ENCODE measurements at places on chromosomes 6 and 20. TPM values are rescaled to one million over a fixed set of nuclear protein-coding genes. Genes with fewer than 3 reads are reported as not detected.

Gene OR12D3
- not detected for total RNA-seq

Gene TINAG
- total RNA-seq, result not detected

Gene PRPH2
- not detected for total RNA-seq

Gene SLC17A1
- not detected for total RNA-seq

Gene C6orf89
- 38.7 TPM for total RNA-seq

GRCh38 chr6:36676141-36677058, 2.1 kb upstream of the CDKN1A start:
- DNase-seq, result no peak

DNA sequence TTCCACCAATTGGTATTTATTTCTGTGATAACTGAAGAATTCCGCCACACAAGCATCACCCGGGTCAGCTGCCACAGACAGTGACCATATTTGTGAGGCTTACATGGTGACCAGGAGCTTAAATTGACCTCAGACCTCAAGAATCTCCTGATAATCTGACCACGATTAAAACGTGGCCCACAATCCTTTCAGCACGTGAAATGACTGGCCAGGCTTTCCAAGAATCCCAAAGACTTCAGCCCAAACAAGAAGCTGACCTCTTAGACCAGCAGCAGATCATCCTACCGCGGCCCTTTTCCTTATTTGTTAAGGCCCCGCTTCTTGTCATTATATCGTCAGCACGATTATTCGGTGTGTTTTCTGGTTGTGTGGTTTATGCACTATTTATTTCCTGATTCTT, 45.6 kb upstream of the CD93 start:
- DNase-seq, result no peak

DNA sequence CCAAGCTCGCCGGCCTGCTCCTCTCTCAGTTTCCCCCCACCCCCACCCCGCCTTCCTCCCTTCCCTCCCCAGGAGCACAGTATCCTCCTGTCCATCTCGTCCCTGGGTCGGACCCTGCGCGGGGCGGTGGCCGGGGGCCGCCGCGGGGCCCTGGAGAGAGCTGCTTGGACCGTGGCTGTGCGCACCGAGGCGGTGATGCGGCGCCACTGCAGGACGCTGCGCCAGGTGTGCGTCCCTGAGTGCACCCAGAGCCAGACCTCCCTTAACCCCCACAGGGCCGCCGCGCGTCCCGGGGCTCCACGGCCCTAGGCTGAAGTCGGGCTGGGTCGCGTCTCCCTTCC, 2.2 kb downstream of the C20orf204 start:
- DNase-seq, result no peak

DNA sequence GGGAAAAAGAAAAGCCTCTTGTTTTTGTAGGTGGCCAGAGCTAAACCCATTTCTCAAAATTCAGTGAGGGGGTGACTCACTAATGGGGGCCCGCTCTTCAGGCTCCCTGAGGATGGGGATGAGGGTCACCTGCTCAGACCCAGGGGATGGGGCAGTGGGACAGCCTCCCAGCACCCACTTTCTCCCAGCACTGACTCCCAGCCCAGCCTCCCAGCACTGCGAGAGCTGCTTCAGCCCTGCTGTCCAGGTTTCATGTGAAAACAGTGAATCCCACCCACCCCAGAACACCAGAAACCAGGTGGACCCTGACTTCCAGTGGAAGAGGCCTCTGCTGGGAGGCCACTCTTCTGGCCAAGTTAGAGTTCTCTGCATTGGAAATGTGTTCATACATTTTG, 362.6 kb downstream of the CDH4 start:
- DNase-seq, result no peak

DNA sequence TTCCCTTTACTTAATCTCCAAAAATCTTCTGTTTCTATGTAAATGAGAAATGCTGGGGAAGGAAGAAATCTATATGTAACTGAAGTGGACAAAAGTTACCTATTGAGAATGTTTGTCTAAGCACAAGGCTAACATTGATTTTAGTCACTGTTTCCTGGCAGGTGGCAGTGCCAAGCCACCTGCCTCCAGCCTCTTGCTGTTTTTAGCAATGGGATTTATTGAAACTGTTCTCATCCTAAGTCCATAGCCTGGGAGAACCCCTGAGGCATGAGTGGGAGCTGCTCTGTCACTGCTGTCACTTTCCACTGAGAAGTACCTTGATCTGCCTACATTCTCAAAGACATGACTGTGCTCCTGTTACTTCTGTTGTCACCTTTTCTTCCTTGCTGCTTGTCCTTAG, 14.7 kb downstream of the ENPP3 start:
- DNase-seq, result no peak

- DNase-seq, result no peak
These were observed 289.6 kb downstream of the TBC1D7 start for GRCh38 chr6:13038741-13039190.

- no peak for DNase-seq
These were observed 47.1 kb upstream of the IFNGR1 start for GRCh38 chr6:137266309-137266586.

DNA sequence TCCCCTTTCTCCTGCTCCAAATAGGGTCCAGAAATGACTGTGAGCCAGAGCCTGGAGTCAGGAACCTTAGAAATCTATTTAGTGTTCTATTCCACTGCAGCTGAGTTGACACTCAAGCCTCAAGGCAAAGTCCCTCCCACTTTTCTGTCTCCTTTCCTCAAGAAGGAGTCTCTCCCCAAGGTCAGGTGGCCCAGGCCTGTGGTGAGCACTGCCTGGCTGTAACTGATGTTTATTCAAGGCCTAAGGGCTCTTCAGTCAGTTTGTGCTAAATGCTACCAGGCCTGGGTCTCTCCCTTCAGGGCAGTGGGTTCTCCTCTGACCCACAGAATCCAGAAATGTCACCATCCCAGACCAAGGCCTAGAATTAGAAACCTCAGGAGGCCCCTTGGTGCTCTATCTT, 1042.9 kb upstream of the EPHA7 start:
- DNase-seq, result no peak

GRCh38 chr6:31180500-31180899, 10.0 kb upstream of the POU5F1 start:
- DNase-seq, result peak; percentile 52

- DNase-seq, result no peak
These were observed 280.6 kb upstream of the RUNX2 start for GRCh38 chr6:45047573-45047972.
